ENCODE measurements at places on chromosomes 16 and 17.
A peak's percentile ranks its signal among the peaks of the same experiment; 100 is the strongest.

DNA sequence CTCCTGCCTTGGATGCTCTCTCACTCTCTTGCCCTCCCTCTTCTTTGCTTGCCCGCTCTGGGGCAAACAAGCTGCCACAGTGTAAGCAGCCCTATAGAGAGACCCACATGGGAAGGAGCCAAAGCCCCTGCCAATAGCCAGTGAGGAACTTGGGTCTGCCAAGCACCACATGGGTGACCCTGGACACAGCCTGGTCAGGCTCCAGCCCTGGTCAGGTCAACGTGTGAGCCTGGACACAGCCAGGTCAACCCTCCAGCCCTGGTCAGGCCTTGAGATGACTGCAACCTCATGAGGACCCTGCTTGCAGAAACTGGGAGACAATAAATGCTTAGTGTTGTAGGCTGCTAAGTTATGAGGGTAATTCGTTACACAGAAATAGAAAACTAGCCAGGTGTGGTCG lies 14.3 kb upstream of the PHOSPHO1 start:
- DNase-seq: no peak

GRCh38 chr16:30457256-30457655 lies 11.6 kb upstream of the SEPHS2 start:
- DNase-seq: no peak

DNA sequence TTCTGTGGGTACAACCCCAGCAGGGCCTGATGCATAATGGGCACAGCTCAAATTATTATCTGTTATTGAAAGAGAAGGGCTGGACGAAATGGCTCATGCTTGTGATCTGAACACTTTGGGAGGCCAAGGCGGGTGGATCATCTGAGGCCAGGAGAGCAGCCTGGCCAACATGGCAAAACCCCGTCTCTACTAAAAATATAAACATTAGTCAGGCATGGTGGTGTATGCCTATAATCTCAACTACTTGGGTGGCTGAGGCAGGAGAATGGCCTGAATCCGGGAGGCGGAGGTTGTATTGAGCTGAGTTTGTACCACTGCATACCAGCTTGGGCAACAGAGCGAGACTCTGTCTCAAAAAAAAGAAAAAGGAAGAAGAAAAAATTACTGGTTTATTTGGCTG lies 100.7 kb downstream of the ABCC1 start:
- no peak for DNase-seq

- no peak for DNase-seq
These were observed 99.9 kb upstream of the LHX1 start for GRCh38 chr17:36837195-36837938.

GRCh38 chr16:4537376-4538343 lies 913 bp downstream of the CDIP1 start:
- DNase-seq: no peak

DNA sequence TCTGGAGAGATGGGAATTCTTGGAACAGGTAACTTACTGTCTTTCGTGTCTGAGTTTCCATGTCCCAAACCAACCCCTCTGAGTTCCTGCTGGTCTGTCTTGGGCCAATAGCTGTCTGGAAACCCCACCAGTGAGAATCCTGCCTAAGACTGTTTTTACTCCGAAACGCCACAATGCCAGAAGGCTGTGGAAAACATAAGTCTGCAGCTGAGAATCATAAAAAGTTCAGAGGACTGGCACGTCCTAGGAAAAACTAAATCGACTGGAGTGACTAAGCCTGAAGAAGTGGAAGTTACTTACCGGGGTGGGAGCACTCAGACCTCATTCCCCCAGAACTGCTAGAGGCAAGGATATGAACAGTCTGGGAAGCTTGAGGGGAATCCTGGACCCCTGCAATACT lies 13.3 kb downstream of the LRRC75A start:
- no peak for DNase-seq

- no peak for DNase-seq
These were observed 5.2 kb upstream of the FANCA start for GRCh38 chr16:89821438-89822187.

GRCh38 chr17:3723188-3723555 lies 531 bp upstream of the HASPIN start:
- DNase-seq: no peak

DNA sequence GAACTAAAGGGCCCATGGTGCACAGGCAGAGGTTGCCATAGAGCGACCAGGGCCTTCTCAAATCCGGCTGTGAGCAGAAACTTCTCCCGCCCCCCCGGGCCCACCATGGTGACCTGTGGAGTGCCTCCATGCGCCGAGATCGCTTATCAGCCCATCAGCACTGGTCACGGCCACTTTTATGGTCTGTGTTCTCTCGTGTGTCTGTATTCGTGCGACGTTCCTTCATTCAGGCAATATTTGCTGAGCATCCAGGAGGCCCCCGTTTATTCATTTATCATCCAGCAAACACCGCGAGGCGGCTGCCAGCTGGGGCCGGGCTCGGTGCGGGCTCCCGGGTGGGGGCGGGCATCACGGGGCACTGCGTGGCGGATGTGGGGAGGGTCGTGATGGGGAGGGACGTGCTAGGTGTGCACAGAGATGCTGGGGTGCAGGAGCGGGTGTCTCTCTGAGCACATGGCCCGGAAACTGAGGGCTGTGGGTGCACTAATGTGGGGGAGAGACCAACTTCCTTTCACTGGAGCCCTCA lies 88.0 kb upstream of the CBX4 start:
- no peak for DNase-seq

- no peak for DNase-seq
These were observed 1.6 kb downstream of the RAB11FIP4 start for GRCh38 chr17:31392856-31393748.

GRCh38 chr17:78130437-78131101 lies at the start of gene TMC8:
TSS of gene TMC8 (plus strand) at chr17:78130771. CDS start at chr17:78131589, 818 bp downstream.
- DNase-seq: no peak

- DNase-seq: peak; percentile 13
These were observed 2.7 kb downstream of the CLUAP1 start for GRCh38 chr16:3503523-3503922.

DNA sequence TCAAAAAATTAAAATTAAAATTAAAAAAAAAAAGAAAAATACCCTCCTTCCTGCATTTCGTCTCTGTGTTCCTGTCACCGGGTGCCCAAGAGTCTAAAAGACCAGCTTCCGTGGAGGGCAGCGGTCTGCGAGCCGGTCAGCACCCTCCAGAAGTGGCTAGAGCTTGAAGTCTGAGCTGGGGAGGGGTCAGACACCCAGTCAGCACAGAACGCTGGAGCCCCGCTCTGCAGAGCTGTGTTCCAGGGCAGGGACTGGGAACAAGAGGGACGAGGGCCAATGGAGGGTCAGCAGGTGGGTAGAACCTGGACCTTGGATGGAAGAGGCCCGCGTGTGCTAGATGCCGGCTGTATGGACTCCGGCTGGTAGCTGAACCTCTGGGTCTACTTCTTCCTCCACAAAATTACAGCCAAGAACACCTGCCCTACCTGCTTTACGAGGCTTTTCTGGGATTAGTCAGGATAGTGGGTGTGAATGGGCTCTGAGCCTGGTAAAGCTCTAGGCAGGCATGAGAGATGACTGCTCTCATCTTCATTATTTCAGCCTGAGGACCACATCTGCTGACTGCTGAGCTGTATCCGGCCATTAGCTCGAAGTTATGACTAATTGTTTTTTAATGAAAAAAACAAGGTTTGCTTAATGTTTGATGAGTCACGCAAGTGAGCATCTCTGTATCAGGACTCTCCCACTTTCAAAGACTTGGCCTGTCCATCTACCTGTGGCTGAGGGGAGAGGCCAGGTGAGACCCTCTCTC lies 5.9 kb downstream of the TRPV1 start:
- DNase-seq: no peak

- DNase-seq: no peak
These were observed 307.6 kb downstream of the ZFHX3 start for GRCh38 chr16:72740347-72740746.

- peak; percentile 46 for DNase-seq
These were observed 18.0 kb downstream of the CCR7 start for GRCh38 chr17:40547079-40547784.

- no peak for DNase-seq
These were observed 13.1 kb downstream of the CYB5D2 start for GRCh38 chr17:4155980-4156620.

DNA sequence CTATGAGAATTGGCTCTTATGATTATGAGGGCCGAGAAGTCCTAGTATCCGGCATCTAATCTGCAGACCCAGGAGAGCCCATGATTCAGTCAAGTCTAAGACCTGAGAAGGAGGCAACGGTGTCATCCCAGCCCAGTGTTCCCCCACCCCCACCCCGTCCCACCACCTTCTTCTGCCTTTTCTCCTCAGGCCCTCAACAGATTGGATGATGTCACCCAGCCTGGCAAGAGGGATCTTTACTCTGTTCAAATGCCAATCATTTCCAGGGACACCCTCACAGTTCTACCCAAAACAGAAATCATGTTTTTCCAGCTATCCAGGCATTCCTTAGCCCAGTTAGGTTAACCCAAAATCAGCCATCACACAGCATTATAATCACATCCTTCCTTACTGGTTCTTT lies 10.0 kb upstream of the GAA start:
- DNase-seq: no peak

DNA sequence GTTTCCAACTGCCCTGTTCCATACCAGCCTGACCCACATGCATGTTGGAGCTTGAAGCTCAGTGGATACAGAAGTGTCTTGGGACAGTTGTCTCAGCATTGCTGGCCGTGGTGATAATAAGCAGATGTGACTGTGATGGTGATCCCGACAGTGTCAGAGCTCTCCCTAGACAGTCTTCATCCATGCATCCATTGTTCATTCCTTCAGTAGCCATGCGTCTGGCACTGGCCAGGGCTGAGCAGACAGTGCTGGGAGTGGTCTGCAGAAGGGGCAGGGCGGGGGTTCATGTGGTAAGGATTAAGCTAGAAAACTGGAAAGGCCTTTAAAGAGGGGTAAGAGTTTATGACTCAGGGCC lies 68.1 kb downstream of the GNAO1 start:
- no peak for DNase-seq

GRCh38 chr16:11258553-11259492 lies 2.8 kb upstream of the SOCS1 start:
- DNase-seq: no peak

DNA sequence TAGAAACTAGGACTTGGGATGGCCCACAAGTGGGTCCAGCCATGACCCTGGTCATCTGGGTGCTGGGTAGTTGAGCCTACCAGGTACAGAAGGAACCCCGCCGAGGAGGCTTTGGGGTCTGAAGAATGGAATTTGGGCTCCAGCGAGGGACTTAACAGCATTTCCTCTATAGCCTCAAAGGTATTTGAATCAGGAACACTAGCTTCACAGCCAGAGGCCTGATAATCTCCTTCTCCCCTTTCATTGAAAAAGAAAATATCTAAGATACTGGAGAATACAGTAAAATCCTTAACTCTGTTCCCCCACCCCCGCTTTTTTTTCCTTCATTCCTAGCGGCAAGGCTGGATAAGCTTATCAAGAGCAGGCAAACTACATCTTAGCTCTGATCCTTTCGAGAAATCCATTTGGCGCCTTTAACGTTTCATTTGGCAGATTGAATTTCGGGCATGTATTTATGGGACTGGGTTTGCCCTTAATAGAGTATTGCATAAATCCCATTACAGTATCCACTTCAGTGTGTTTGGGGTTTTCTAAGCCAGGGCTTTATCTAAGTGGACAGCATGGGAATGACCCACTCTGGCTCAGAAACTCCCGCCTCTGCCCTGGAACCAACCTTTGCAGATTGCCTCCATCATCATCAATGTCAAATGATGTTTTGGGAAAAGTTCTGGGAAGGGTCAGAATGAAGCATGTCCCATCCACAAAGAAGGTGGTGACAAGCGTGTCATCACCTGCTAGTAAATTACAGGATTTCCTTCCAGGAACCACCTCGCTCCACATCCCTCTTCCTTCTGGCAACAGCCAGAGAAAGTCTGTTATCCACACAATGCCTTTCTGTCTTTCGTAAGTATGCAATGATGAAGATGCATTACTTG lies 36.9 kb downstream of the XYLT1 start:
- DNase-seq: no peak

- no peak for DNase-seq
These were observed 23.5 kb downstream of the AATF start for GRCh38 chr17:36972186-36972700.

GRCh38 chr16:89708481-89708931 lies 7.0 kb upstream of the SPATA2L start:
- DNase-seq: no peak

DNA sequence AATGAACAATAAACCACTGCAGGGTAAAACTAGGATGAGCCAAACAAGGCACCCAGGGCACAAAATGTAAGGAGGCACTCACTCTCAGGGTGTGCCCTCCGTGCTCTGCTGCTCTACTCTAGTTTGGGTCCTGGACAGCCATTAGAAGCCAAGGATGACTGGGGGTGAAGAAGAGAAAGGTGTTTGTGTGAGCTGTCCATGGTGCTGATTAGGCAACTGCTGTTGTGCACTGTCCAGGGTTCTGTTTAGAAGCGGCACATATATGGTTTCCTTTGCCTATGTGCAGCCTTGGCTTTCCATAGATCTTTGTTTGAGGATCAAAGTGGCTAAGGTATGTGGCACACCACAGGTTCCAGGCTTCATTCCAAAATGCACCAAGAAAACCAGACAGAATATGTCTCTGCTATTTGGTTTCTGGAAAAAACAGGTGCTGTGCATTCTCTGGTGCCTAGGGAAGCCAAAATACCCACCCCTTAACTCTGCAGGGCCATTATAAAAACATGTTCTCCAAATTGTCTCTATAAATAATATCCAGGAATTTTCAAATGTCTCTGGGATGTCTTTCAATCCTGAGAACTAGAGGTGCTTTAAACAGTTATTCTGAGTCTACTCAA lies 123.5 kb downstream of the CBLN1 start:
- DNase-seq: no peak

DNA sequence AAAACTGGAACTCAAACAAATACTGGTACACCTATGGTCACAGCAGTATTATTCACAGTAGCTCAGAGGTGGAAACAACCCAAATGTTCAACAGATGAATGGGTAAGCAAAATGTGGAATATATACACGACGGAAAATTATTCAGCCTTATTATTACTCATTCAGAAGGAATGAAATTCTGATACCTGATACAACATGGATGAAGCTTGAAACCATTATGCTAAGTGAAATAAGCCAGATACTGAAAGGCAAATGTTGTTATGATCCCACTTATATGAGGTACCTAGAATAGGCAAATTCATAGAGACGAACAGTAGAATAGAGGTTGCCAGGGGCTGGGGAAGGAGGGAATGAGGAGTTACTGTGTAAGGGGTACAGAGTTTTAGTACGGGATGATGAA lies 27.1 kb upstream of the MYLK3 start:
- DNase-seq: no peak

GRCh38 chr17:57603546-57603945 lies 141.6 kb downstream of the CCDC182 start:
- no peak for DNase-seq

GRCh38 chr17:75476271-75476671 lies 19.8 kb downstream of the TMEM94 start:
- DNase-seq: no peak

DNA sequence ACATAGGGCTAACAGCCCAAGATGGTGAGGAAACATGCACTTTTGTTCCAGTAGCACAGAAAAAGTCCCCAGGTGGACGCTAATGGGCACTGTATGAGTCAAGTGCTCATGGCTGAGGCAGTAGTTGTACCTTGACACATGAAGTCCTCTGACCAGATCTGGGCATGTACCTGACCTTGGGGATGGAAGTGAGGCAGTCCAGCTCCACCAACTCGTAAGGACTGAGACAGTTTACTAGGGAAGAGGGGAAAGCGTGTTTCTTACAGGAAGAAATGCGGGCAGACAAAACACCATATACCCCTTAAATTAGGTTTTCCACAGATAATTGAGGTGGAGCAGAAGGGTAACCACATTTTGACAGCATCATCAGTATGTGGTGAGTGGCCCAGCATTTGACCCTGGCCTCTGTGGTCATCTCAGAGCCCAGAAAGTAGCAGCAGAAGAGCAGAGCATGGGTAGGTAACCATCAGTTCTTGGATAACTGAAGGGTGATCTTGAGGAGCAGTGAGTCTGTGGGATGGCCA lies 32.4 kb upstream of the METTL9 start:
- no peak for DNase-seq

- no peak for DNase-seq
These were observed 482.7 kb upstream of the EEF2KMT start for GRCh38 chr16:5580296-5580695.

Measured in stimulated activated CD8-positive, alpha-beta memory T cell treated with anti-CD3 and anti-CD28 coated beads, Interleukin-7, amount 100 ng/mL, for 1 hour (primary cell).